ENCODE measurements at places on chromosomes 6 and 20.

- DNase-seq = no peak
Observed at GRCh38 chr6:44734886-44735629, 347.6 kb downstream of the CDC5L start.

GRCh38 chr6:30130179-30130679, 5.7 kb upstream of the TRIM40 start:
- DNase-seq = no peak

- DNase-seq = peak; percentile 36
Observed at GRCh38 chr6:158816803-158817727, 2.1 kb downstream of the EZR start.

DNA sequence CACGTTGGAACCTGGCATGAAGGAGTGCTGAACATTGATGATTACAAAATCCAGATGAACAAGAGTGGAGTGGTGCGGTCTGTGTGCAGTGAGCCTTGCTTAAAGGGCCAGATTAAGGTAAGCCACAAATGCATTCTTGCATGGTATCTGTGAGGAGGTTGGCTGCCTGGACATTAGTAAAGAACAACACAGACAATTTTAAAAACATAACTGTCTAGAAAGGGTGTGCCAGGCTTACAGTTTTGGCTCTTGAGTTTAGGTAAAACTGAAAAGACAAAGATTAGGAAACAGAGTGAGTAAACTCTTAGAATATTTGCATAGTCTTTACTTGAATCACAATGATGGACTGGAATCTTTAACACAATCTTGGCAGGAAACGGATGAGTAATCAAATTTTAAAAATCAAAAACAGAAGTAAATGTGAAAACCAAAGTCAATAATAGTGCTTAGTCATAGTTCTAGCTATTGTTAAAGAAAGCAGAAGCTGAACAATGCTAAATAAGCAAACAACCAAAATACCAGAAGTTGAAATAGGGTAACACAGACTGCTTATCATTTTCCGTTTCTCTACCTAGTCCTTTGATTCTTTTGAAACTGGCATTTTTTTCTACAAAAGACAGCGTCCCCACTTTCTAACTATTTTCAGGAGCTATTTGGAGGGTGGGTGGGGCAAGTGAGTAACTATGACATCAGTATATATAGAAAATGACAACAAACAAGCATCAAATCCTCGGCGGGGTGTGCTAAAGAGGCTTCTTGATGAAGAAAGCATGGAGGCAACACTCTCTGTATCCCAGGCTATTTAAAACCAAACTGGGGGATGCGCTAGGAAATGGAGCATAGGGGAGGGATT, 185.8 kb upstream of the RAB32 start:
- DNase-seq = no peak

GRCh38 chr6:35354361-35355135, 12.2 kb downstream of the PPARD start:
- no peak for DNase-seq

GRCh38 chr6:131043902-131044447, 19.1 kb downstream of the EPB41L2 start:
- no peak for DNase-seq

- DNase-seq = no peak
Observed at GRCh38 chr20:2694008-2694471, 1.5 kb downstream of the EBF4 start.

DNA sequence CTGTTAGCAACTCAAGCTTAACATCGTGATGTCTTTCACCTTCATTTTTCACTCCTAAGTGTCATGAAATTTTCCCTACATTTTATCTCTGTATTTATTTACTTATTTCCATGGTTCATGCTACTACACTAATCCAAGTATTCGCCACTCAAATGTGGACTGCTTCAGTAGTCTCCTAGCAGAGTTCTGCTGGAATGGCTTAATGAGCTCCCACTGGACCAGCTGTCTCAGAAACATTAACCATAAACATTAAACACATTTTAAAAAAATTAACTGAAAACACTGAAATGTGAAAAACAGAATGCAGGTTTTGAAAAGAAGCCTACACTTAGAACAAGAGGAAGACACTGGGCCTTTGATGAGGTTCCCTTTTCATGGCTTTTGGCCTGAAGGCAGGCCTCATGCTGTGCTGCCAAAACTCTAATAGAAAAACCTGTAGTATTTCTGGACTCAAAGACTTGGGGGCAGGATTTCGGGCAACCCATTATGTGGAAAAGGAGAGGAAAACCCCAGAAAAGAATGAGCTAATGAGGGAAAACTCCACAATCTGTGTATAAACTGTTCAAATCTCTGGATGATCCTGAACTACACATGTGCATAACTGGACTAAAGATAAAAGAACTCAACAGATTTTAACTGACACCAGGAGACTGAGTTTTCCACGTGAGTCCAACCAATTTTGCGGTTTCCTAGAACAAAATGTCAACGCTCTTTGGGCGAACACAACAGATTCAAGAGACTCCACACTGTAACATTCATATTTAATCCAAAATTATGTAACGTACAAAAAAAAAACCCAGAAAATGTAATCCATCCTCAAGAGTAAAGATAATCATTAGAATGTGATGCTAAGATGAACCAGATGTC, 33.0 kb downstream of the SAMD3 start:
- no peak for DNase-seq

- peak; percentile 64 for DNase-seq
Observed at GRCh38 chr20:38873050-38873581, 53.1 kb upstream of the FAM83D start.

GRCh38 chr6:35678021-35678654, 10.6 kb downstream of the FKBP5 start:
- DNase-seq = no peak

GRCh38 chr20:9321007-9321406, 193.4 kb upstream of the LAMP5 start:
- no peak for DNase-seq

DNA sequence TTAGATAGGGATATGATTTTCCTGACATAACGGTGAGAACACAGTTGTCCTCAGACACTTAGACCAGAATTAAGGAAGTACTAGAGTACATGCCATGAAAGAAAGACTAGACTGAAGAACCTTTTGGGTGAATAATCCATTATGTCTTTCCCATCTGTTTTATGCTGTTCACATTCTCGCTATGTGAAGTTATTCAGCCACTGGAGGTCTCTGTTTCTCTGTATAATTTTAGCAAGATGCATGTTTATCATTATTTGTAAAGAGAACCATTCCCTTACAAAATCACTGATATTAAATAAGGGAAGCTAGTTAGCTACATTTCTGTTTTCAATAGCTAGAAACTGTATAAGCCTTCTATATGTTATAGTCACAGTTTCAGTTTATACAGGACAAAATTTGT, 391.9 kb downstream of the CD109 start:
- no peak for DNase-seq

- no peak for DNase-seq
Observed at GRCh38 chr6:144139817-144140216, 10.5 kb upstream of the STX11 start.

DNA sequence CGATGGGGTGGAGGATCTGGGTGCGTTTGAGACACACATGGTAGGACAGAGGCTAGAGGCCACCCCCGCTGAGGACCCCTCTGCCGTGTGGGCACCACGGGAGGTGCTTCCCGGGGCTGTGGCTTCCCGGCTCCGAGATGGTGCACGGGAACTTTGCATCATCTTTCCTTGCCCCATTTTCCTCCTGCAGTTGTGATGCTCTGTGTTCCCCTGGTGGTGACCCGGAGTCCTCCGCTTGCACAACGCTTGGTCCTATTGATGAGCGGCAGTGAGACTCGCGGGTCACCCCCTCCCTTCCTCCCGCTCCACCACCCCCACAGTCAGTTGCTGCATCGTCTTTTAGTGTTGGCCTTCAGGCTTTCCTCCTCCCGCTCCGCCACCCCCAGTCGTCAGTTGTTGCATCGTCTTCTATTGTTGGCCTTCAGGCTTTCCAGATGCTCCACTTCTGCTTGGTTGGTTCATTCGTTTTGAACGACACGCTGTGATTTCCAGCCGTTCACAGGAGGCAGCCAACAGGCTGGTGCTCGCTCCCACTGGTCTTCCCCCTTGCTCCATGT, 37.3 kb downstream of the PYGB start:
- DNase-seq = no peak

DNA sequence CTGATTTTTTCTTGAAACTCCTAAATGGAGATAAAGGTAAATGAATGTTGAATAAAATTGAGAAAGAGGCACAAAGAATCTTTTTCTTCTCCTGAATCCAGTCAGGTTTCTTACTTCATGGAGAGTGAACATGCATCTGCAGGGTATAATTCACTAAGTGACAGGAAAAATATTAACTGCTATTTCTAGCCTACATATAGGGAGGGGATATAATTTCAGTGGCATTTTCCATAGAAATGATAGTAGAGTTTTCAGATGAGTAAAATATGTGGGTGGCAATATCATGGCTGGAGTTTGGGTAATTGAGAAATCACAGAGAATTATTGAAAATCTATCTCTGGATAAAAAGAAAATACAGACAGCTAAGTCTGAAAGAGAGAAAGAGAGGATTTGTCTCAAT, 1227.0 kb upstream of the GJE1 start:
- no peak for DNase-seq

DNA sequence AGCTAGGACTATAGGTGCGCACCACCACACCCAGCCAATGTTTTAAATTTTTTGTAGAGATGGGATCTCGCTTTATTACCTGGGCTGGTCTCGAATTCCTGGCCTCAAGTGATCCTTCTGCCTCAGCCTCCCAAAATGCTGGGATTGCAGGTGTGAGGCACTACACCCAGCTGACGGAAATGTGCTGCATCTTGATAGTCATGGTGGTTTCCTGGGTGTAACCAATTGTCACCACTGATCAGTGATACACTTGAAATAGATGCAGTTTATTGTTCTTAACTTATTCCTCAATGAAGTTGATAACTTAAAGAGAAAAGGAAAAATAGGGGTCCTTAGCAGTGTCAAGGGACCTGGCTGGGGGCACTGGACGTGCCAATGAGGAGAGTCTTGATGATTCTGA, 92.4 kb downstream of the PPP1R14C start:
- DNase-seq = no peak

DNA sequence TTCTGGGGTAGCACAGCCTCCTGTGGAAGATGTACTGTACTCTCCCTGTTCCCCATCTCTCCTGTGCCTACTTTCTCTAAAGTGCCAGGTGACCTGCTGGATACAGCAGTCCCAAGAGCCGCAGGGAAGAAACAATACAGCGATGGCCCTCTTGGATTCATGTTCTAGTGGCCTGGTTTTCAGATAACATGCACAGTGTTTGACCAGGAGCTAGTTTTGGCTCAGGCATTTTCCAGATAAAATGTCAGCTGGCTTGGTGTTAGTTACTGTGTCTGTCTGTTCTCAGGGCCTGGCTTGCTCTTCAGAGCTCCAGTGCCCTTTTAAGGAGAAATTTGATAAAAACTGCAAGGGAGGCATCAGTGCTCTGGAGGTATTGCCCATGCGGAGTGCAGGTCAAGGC, 41.3 kb downstream of the GABRR2 start:
- DNase-seq = no peak

DNA sequence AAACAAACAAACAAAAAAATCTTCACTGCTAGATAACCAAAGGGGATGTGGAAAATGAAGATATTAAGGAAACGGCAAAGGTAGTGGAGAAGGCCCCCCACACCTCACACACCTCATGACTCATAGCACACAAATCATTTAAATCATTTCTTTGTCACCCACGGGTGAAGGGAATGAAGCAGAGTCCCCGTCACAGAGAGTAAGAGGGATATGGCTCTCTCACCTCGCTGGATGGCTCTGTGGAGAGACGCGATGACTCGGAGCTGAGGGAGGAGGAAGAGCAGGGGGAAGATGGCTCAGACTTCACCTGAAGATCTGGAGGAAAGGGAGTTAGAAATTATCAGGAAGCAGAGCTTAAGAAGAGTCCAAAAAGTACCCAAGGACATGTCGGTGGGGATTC, 1.2 kb downstream of the ATF6B start:
- no peak for DNase-seq

GRCh38 chr20:35284267-35284991, at the start of gene EIF6:
Gene EIF6 (minus strand): TSS chr20:35284772. CDS start chr20:35284487, 285 bp downstream.
- DNase-seq = peak; percentile 84

DNA sequence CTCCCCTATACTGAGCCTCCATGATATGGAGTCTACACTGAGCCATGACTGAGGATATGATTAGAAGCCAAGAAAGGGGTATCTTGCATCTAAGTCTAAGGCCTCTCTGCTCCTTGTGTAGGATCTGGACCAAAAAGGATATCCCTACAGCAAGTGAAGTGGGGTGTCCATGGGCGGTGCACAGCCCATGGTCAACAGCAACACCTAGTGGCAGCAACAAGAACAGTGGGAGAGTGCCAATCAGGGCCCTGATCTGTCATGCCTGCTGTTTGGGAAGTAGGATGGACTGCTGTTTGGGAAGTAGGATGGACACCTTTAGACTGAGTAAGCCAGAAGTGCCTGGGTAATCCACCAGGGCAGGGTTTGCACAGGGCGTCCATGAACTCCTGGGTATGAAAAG, 22.4 kb downstream of the PTGIS start:
- DNase-seq = no peak

DNA sequence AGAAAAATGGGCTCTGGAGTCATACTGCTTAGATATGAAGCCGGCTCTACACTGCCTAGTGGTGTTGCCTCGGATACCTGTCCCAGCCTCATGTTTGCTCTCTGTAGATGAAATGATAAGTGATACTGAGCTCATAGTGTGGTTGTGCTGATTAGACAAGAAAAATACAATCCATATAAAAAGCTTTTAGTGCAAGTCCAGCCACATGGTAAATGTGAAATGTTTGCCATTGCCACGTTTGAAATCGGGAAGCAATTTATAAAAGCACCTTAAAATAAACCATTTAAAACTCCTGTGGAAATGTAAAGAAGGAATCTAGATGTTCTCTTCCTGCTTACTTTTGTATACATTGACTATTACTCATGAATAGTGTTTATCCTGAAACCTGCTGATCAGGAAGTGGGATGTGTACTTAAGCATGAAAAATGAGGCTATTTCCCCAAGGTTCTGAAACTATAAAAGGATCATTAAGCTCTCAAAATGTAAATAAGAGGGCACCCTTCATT, 13.1 kb upstream of the PBOV1 start:
- DNase-seq = no peak

DNA sequence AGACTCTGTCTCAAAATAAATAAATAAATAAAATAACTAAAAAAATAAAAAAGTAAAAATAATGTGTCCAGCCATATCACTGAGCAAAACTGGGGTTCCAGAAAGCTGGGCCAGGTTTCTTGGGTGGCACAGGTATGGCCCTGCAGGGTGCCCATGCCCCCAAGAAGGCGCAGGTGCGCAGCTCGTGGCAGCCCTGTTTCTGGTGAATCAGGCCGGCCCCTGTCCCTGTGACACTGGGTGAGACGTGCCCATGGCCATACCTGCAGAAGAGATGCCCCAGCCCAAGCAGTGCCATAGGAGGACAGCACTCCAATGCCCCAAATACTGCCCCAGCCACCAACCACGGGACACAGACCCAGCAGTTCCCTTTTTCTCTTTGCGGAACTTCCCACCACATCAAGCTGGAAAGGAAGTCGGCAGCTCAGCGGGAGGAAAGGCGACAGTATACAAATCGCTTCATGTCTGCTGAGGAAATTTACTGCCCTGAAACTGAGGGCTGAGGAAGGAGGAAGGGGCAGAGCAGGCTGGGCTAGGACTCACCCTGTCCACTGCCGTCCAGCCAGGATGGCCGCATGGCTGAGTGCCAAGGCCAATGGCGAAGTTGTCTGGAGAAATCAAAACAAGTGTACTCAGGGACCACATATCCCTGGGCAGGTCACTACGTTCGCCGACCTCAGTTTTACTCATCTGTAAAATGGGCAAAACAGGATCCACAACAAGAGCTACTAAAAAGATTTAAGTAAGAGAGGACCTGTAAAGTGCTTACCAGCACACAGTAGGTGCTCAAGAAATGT, 55.4 kb downstream of the PREX1 start:
- DNase-seq = no peak
